ENCODE measurements at places on chromosomes 1 and 21. TPM values are rescaled to one million over a fixed set of nuclear protein-coding genes. Genes with fewer than 3 reads are reported as not detected.

MYBPH gene
- total RNA-seq = 2,440 TPM

GJB3 gene
- total RNA-seq = not detected

KRTAP19-3 gene
- total RNA-seq = not detected

MFSD2A gene
- total RNA-seq = 15.9 TPM

OLFML2B gene
- 216 TPM for total RNA-seq

CRP gene
- not detected for total RNA-seq

H3-3A gene
- total RNA-seq = 318 TPM

OR6N1 gene
- total RNA-seq = not detected

BROX gene
- 56.0 TPM for total RNA-seq

TTC22 gene
- not detected for total RNA-seq

LAMC1 gene
- 298 TPM for total RNA-seq

ZFP69B gene
- total RNA-seq = 3.3 TPM

GNAT2 gene
- not detected for total RNA-seq

LAPTM5 gene
- 0.78 TPM for total RNA-seq

USF1 gene
- total RNA-seq = 58.0 TPM

OR2AK2 gene
- not detected for total RNA-seq

UBE2G2 gene
- total RNA-seq = 98.0 TPM

DCST1 gene
- not detected for total RNA-seq

XCL1 gene
- not detected for total RNA-seq
